Urothelium cell line (cell line): ENCODE measurements at places on chromosomes 6 and 20.

DNA sequence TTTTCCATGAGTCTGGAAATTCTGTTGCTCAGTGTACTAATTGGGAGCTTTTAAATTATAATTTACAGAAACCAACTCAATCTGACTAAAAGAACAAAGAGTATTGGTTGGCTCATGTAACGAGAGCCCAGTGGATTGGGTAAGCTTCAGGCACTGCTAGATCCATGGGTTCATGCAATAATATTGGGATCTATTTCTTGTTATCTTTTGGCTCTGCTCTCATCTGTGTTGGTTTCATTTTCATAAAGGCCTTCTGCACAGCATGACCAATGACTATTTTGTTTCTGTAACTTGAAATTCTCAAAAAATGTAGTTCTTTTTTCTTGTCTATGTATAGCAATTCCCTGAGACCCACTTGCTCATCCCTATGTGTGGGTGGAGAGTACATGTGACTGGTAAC, 12.0 kb downstream of the SLC2A10 start:
- DNase-seq = no peak

- DNase-seq = no peak
These were observed 189.7 kb downstream of the EDN1 start for GRCh38 chr6:12479881-12480280.

DNA sequence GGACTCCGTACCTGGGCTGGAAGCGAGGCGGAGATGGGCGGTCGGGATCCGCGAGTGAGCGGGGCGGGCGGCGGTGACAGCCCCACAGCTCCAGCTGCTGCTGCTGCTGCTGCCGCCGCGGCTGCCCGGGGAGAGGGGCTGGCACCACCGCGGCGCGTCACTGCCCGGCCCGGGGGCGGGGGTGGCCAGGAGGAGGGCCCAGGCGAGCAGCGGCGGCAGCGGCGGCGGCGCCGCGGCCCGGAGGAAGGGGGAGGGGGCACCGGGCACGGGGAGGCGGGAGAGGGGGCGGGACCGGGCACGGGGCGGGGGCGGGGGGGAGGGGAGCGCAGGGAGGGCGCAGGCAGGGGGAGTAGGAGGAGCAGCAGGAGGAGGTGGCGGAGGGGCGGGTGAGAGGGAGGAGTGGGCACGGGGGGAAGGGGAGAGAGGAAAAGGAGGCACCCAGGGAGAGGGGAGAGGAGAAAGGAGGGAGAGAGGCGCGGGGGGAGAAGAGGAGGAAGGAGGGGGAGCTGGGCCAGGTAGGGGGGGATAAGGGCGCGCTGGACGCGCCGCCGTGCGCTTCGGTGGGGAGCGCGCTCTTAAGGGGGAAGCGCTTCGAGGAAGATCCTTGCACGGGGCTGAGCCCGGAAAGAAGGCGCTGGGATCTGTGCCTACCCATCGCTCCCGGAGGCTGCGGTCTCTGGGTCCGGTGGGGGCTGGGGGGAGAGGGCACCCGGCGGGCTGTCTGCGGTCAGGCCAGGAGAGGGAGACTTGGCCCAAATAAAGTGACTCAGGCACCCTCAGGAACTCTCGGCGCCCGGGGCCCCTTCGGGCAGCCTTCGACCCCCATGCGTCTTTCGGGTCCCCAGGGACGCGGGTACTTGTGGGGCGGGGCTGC, 101.5 kb downstream of the NOL4L start:
- DNase-seq = peak; percentile 85

GRCh38 chr6:60754879-60755278, 1531.1 kb downstream of the KHDRBS2 start:
- no peak for DNase-seq

DNA sequence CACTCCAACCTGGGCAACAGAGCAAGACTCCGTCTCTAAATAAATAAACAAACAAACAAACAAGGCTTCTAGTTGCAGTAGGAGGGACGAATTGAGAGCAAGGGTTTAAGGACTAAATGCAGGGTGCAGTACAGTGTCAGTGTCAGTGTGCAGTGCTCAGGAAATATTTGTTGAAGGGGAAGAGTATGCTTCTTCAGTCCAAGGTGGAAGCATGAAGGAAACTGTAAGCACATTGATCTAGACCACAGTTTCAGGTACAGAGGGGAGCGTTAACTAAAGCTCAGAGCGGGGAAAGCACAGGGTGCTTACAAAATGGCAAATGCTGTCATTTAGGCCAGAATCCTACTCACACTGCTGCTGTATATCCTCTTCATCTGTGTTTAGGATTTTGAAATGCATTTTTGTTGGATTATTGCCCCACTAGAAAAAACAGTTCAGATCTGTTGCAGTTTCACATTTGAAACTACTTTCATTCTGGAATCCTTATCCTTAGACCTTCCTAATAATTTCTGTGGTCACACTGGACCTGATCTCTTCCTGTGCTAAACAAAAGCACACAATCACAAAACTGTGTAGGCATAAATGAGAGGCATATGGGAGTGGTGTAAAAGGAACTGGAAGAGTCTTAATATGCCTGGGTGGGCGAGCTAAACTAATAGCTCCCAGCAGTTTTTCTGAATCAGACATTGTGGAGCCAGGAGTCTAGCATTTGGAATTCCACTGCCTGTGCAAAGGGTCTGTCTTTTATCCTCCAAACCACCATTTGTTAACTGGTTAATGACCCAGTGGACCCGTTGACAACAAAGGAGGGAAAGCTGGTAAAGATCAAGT, 41.4 kb downstream of the CBFA2T2 start:
- no peak for DNase-seq

- no peak for DNase-seq
These were observed 50.7 kb downstream of the PPP1R3G start for GRCh38 chr6:5135788-5136376.
